ENCODE measurements at places on chromosomes 2 and 18.

GRCh38 chr2:169260246-169260645 is 102.1 kb downstream of the LRP2 start:
- no peak for DNase-seq

DNA sequence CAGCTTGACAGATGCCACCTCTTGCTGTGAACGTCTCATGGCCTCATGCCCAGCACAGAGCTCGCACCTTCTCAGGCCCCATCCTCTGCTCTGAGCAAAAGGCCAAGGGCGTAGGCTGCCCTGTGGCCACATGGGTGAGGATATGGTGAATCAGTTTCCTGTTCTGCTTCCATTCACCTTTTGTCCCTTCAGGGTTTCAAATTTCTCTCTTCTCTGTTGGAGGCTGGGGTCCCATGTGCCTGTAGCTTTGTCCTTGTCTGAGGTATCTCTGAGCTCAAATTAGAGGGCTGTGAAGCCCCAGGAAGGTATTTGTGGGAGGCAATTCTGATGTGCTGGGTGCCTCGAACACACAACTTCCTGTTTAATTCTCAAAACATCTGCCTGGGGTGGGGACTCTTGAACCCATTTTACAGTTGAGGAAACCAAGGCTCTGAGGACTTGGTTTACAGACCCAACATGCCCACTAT is 29.0 kb downstream of the ZAP70 start:
- no peak for DNase-seq

- no peak for DNase-seq
Measured at GRCh38 chr18:61225336-61225735, 107.9 kb upstream of the CDH20 start.

DNA sequence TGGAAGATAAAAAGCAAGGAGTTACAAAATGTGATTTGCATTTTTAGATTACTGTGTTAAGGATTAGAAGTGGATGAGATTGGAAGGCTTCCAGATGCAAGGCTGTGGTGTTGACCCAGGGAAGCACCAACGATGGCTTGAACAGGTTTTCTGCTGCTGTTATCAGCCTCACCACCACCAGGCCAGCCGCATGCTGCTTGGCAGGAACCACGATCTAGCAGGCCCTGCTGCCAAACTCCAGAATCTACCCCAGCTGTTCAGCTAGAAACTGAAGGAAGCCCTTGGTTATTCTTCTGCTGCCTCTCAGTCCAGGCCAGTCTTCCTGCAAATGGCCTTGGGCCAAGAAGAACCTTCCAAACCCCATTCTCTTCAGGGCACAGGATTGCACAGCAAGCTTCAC is 133.9 kb downstream of the MTCL1 start:
- DNase-seq, result no peak

GRCh38 chr2:134722728-134723127 is 3.9 kb upstream of the TMEM163 start:
- DNase-seq, result no peak

- no peak for DNase-seq
Measured at GRCh38 chr2:206054952-206055351, 31.0 kb downstream of the INO80D start.

- DNase-seq, result no peak
Measured at GRCh38 chr2:199727306-199727705, 123.7 kb downstream of the FTCDNL1 start.

GRCh38 chr2:237603718-237604362 is 13.3 kb upstream of the RAB17 start:
- DNase-seq, result peak; percentile 98

GRCh38 chr18:7779211-7779610 is 212.1 kb downstream of the PTPRM start:
- no peak for DNase-seq

- no peak for DNase-seq
Measured at GRCh38 chr2:233745073-233745755, 14.9 kb upstream of the UGT1A1 start.
